ENCODE measurements at places on chromosomes 2 and 18. TPM values are rescaled to one million over a fixed set of nuclear protein-coding genes. Genes with fewer than 3 reads are reported as not detected.

Gene DSG1
- total RNA-seq, result 0.77 TPM

Gene GKN2
- not detected for total RNA-seq

Gene CFAP65
- total RNA-seq, result not detected

- DNase-seq, result peak; percentile 11
These were observed 39.7 kb downstream of the HS6ST1 start for GRCh38 chr2:128279009-128279408.

- no peak for DNase-seq
These were observed 353.6 kb upstream of the FANCL start for GRCh38 chr2:58594762-58595161.

GRCh38 chr2:70767699-70768589 is at the start of gene ADD2:
ADD2 (minus strand) TSS chr2:70768200; CDS start chr2:70706408, 61,792 bp downstream.
- DNase-seq, result peak; percentile 42

- no peak for DNase-seq
These were observed 244.2 kb upstream of the ZC3H15 start for GRCh38 chr2:186241874-186242273.

GRCh38 chr2:201833781-201834180 is 27.4 kb downstream of the CDK15 start:
- DNase-seq, result no peak

DNA sequence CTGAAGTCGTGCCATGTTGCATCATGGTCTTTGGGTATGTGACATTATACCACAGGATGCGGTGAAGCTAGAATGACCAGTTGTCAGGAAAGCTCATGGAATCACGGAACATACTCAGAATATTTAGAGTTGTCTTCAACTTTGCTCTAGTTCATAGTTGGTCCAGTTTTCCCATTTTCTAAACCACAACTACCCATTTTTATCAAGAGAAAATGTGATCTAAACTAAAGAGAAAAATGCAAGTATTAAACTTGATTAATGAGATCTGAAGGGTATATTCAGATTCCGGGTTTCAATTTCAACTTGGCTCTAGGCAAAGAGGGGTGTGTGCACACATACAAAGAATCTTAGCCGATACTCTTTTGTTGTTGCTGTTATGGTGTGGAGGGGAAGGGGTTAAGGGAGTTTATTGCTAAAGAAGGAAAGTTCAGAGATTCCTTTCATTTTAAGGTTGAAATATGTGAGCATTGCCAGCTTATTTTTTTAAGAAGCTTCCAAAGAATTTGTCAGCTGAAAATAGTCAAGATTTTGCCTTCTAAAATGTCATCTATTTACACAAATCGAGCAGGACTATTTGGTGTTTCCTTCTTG is 516.6 kb upstream of the ZEB2 start:
- DNase-seq, result no peak

GRCh38 chr18:58140387-58141325 is 96.6 kb downstream of the NEDD4L start:
- no peak for DNase-seq

Data from left ventricle myocardium superior (tissue), 1 donor.